ENCODE measurements at places on chromosomes 2 and 18.

DNA sequence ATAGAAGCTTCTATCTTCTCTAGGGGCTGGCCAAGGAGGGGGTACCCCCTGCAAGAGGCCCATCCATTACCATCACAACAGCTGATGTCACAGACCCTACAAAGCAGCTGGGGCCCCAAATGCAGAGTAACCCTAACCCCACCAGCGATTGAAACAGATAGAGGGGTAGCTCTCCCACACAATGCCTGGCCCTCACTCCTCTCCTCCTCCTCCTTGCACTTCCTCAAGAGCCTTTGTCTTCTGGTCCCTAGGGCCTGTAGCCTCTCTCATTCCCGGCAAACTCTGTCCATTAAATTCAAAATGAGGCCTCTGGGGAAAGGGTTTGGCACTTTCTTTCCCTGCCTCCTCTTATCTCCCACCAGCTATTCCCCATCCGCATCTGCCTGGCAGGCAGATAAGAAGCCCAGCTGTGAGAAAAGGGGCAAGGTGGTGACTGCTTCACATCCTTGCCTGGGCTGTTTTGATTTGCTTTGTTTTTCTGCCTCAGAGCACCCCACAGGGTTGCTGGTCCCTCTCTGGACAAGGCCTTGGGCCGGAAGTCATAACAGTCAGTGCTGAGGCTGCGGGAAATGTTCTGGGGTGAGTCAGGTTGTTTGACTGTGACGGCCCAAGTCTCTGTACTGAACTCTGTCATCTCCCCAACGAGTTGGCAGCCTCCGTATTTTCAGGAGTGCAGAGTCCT, 26.1 kb upstream of the CYP26B1 start:
- no peak for DNase-seq

DNA sequence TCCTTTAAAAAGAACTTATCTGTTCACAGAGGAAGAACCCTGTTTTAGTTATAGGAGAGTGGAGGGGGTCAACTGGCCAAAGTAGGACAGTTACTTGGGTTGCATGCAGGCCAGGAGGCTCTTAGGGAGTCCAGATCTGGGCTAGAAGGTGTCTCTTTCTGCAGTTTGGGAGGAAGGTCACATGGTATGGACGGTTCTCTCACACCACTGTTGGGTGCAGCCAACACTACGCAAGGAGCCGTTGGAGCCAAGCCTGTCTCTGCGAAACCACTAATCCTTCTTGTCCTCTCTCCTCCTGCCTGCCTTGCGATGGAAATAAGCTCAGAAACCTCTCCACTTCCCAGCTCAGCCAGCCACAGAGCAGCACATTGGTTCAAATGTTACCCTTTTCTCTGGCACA, 105.9 kb upstream of the TGFA start:
- DNase-seq, result no peak

DNA sequence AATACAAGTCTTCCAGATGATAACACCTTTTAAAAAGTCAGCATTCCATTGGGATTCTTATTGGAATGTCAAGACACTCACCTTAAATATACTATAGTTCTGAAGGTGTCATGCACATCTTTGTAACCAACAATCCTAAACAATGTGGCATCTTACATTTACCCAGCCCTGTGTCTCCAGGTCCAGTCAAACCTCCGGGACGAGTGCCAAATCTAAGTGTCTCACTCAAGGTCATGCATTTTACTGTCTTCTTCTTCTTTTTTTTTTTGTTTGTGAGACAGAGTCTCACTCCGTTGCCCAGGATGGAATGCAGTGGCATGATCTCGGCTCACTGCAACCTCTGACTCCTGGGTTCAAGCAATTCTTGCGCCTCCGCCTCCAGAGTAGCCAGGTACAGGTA, 206.9 kb upstream of the FAM98A start:
- no peak for DNase-seq

DNA sequence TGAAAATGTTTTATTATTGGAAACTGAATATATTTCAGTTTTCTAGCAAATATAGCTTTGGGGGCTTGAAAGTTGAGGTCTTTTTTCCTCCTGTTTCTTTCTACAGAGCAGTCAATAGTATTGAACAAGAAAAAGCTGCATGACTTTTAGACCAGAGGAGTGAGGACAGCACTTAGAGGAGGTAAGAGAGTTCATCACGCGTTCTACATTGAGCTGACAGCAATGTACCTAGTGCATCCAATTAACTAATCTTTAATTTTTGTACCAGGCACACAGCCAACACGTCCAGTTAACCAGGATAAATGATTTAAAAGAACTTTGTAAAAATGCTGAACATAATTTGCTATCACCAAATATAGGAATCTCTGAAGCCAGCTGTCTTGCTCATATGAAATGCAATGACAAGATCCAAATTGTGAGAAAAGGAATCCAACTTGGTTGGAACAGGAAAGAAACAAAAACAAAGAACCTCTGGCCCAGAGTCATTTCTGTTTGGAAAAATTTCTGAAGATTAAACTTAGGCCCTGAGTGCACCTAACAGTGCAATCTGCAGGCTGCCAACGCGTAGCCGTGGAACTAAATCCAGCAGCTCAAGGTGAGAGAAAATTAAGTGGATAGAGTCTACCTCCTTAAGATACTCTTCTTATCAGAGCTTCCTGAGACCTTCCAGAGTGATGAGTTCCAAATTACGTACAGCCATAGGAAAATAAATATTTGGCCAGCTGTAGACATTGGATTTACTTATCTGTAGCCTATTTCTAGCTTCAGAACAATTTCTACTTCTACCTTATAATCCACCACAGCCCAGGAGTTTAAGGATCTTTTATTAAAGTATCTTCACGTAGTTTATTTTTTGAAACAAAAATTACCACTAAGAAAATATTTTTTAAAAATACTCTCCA, 20.6 kb upstream of the SPTBN1 start:
- no peak for DNase-seq

DNA sequence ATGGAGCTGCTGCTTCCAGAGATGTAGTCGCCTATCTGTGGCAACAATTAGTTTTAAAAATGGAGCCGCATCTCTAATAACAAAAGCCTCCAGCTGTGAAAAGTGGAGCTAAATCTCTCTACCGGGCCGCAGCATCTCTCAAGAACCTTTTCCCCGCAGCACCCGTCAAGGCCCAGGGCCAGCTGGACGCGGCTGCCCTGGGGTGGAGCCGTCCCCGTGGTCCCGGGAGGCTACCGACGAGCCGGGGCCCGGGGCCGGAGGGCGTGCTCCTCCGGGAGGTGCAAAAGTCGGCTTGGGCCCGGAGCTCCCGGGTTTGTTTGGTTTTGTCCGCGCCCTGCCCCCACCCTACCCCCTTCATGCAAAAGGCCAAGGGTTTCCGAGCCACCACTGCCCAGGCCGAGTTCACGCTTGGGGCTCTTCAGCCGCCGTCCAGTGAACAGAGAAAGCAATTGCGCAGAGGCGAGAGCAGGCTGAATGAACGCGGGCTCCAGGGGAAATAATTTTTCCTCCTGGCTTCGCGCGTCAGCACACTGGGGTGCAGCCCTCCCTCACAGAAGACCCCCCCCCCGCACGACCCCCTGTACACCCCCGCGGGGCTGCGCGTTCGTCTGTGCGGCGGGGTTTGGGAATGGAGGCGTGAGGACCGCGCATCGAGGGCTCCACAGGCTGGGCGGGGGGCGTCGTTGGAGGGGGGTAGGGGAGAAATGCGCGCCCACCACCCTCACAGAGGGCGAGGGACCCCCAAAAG, 557 bp upstream of the GREB1L start:
- no peak for DNase-seq

DNA sequence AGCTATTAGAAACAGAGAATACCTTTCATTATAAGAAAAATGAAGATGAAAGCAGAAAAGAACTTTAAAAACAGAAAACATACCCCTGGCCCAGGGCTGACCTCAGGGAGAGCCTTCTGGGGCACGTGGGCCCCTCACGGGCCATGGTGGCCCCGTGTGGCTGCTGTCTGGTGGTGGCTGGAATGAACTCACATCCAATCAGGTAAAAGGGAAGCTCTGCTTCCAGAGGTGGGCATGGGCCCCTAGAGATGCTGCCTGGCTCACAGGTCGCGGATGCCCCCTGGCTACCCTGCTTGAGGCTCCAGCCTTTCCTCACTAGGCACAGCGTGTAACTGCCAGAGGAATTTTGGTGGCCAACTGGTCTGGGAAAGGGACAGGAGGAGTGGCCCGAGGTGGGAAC, 16.6 kb downstream of the SNORC start:
- DNase-seq, result no peak

DNA sequence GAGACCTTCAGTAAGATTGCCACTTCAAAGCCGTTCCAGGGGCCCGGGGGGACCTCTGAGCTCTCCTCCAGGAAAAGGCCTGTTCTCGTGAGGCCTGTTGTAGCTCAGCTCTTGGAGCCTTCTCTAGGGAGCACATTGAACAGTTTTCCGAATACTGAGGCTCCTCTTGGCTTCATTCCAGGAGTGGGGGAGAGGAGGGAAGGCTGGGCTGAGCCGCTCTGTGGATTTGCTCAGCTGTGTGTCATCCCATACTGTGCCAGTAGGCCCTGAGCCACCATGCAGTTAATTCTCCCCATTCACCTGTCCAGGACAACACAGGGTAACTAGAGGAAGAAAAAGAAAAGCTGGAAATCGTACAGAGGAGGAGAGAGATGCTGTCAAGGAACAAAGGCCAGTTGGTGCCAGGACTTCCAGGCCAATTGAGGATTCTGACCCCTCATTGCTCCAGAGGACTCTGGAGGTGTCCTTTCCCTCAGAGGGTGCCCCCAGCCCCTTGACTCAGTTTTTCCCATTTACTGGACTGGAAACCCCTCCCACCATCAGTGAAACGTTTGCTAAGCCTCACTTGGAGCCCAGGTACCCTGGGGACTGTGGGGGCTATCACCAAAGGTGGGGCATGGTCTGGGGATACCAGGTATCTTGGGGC, 41.4 kb downstream of the HS1BP3 start:
- DNase-seq, result no peak

DNA sequence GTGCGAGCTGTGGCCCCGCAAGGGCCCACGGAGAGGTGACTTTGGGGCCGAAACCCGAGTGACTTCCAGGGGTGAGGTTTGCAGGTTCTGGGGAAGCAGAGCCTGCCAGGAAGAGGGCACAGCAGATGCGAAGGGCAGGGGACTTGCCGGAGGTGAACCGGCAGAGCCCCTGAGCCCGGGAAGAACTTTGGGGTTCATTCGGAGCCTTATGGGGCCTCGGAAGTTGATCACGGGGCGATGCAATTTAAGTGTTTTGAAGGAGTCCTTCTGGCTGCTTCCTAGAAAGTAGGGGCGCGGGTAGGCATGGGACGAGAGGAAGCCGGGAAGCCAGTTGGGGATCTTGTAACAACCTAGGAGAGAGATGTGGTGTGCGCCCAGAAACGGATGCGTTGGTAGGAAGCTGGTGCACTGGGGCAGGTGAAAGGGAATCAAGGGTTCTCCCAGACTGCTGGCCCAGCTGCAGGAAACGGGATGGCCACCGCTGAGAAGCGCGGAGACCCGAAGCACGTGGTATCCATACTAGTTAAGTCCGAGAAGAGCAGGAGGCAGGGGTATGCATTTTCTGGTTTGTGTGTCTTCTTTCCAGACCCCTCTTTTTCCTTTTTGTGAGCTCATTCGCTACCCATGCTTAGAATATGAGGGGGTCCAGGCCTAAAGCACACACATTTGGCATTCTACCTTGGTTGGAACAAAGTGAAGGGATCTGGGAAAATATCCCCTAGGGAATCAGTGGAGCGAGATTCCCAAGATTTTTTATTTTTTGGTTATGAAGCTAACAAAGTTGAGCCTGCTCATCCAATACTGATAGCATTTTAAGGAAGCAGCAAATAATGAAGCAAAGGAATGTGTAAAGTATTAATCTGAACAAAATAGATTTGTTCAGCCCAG, 758 bp downstream of the SCLY start:
- no peak for DNase-seq

DNA sequence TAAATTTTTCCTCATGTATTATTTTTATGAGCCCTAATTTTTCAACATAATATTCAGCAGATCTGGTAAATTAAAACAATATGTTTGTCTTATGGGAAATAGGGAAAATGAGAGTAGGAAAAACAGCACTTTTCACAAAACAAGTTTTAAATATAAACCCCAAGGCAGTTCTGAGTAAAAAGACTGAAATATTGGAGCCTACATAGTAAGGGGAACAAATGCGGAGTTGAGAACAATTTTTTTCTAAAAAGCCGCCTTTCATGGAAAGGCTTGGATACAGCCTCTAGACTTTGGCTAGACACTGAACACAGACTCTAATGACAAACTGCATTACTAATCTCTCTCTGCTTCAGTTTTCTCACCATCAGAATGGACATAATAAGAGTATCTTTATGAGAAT, 174.1 kb downstream of the NOL4 start:
- no peak for DNase-seq

GRCh38 chr2:24471662-24472061, 19.4 kb upstream of the NCOA1 start:
- no peak for DNase-seq

- DNase-seq, result no peak
These were observed 124.9 kb downstream of the PIGN start for GRCh38 chr18:62061821-62062478.

GRCh38 chr2:107717661-107718060, 109.0 kb upstream of the RGPD4 start:
- no peak for DNase-seq

DNA sequence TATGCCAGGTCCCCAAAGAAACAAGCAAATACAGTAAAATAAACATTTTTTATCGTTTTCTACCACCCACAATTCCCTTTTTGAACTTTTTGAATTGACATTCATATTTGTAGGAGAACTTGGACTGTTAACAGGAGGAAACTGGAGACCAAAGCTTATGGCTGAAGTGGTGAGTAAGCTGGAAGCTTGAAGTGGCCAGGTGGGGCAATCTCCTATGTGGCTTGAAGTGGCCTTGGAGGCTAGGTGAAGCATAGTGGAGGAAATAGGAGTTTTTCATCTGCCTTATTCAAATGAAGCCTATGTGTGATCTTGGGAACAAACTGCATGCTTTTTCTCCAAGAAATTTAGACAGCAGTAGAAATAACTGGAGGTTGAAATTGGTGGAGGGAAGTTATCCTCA, 962.9 kb upstream of the FANCL start:
- DNase-seq, result no peak

DNA sequence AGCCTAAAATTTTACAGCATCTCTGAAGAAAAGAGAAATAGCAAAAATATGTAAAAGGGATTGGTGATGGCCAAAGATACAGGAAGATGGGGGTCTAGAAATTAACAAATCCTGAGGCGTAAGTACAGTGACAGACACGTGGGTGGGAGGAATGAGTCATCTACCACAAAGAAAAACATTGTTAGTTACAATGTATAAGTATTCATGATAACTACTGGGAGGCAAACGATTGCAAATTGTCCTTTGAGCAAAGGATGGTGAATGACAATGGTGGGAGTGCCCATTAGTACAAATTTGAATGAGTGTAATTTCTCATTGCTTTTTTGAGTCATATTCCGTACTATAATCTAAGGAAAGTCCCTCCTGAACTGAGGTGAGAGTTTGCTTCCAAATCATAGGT, 809.0 kb upstream of the FAM98A start:
- DNase-seq, result no peak

GRCh38 chr2:216687646-216688045, 7.7 kb downstream of the IGFBP5 start:
- DNase-seq, result no peak

DNA sequence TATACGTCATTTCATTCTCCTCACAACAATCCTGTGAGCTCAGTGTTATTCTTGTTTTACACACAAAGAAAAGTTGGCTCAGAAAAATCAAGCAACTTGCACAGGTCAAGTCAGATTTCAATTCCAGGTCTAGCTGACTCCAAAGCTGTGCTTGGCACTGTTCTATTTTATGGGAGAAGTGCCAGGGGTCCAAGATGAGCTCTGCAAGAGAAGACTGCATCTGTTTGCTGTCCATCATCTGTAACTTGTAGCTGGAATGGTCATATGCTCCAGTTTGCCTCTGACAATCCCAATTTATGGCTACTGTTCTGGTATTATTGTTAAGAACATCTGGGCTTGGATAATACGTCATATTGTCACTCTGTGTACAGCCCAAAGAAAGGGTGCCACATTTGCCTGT, 28.9 kb downstream of the KCNF1 start:
- no peak for DNase-seq

- DNase-seq, result no peak
These were observed 42.7 kb downstream of the MAP3K20 start for GRCh38 chr2:173118395-173118794.
